ENCODE measurements at places on chromosomes 7 and 10.

GRCh38 chr10:97097084-97097433 lies 88.7 kb downstream of the SLIT1 start:
- no peak for DNase-seq

- no peak for DNase-seq
Measured at GRCh38 chr7:139720186-139720585, 57.6 kb downstream of the HIPK2 start.

DNA sequence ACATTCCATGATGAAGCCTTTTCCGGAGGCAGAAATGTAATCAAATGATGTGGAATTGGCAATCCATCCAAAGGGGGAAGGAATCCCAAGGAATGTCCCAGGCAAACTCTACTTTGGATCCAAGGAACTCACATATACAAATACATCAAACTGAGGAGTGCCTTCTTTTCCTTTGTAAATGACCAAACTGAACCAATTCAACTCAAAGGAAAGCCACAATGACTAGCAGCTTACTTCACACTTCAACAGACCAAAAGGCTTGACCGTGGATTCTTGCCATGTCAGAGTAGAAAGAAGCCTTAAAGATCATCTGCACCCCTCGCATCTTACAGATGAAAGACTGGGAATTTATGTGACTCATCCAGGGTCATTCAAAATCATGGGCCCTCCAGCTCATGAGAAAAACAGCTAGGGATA lies 79.7 kb upstream of the MACROH2A2 start:
- no peak for DNase-seq

DNA sequence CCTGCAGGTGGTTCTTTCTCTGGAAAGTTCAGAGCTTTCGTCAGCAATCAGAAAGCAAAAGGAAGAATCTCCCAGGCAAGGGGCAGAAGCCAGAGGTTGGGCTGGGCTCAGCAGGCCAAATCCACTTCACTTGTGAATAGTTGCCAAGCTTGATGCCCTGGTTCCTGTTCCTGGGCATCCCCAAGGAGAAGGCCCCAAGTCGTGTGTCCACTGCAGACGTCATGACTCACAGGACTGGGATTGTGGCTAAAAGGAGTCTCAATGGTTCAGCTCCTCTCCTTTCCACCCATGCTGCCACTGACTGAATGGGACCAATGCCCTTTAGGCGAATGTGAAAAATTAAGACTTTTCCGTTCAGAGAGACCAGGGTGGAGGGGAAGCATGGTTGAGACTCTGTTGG lies 38.6 kb upstream of the TRIM8 start:
- no peak for DNase-seq

GRCh38 chr10:97028126-97028831 lies 157.5 kb downstream of the SLIT1 start:
- no peak for DNase-seq

DNA sequence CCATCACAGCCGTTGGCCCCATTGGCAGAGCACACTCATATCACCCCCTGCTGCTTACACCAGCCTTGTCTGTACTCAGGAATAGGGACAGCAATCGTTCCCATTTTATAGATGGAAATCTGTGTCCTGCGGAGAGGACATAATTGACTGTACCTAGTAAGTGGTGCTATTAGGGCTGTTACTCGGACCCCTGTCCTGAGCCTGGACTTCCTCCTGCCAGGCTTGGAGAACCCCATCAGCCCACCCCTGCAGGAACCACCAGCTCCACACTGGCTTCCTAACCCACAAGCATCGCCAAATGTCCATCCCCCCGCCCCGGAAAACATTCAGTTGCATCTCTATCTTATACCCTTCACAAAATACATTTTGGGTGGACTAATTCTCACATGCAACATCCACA lies 139.8 kb upstream of the RET start:
- no peak for DNase-seq

DNA sequence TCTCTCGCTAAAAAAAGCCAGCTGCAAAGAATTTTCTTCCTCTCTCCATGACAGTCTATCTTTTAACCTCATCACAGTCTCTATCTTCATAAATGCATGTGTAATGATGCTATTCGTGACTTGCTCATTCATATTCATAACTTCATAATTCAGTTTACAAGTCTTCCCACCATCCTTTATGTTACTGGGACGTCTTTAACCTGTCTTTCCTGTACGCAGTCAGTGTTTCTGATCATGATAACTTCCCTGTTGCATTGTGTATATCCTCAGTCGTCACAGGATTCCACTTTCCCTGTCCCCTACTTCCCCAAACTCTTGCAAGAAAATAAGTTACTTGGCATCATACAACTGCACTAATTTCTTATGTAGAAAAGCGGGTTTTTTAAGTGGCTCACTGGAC lies 165.6 kb upstream of the ASAH2 start:
- peak; percentile 11 for DNase-seq
